ENCODE measurements at places on chromosomes 4 and X.

GRCh38 chr4:114549638-114550037 lies 49.0 kb upstream of the UGT8 start:
- DNase-seq, result no peak

DNA sequence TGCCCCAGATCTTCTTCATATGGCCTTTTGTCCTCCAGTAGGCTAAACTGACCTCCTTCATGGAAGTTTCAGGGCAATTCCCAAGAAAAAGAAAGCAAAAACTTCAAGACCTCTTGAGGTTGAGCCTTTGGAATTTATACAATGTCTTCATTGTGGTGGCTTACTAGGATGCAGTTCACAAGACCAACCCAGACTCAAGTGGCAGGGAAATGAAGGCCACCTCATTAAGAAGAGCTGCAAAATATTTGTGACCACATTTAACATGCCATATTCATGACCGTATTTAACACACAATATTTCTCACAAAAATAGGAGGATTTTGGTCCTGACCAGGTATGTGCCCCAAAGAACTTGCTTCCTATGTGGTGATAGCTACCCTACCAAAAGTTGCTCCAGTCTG lies 605.5 kb upstream of the PITX2 start:
- DNase-seq, result no peak

DNA sequence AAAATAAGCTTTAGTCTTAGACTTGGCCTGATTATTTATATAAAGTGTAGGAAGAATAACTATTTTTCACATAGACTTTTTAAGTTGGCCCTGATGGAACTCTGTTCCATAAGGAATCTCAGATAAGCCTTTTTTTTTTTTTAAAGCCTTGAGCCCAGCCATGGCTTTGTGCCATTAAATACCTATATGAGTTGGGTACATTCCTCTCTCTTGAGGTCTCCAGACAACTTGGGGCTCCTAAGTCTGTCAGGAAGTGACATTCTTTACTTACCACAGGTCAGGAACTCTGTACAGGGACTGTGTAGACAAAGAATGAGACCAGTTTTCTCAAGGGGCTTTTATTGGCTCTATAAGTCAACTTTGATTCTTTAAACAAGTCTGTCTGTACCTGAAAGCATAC lies 27.1 kb upstream of the IGFBP7 start:
- DNase-seq, result no peak

DNA sequence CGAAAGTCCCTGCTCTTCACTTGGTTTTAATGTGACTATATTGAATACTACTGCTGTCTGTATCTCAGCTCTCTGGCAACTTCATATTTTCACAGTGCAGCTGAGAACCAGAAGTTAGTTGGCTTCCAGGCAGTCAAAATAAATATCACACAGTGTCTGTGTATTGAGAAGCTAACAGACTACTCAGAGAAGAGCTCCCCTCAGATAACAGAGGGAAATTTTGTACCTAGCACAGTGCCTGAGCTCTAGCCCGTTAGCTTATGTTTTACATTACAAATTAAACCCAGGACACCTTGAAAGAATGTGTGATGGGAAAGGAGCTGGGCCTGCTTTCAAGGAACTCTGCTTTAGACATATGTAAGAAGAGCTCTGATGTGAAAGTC lies 22.7 kb downstream of the JADE1 start:
- no peak for DNase-seq

GRCh38 chr4:44914748-44915147 lies 188.4 kb upstream of the GNPDA2 start:
- DNase-seq, result no peak

GRCh38 chr4:162849937-162850336 lies 316.8 kb downstream of the NAF1 start:
- no peak for DNase-seq

- no peak for DNase-seq
Measured at GRCh38 chr4:26937139-26937538, 76.5 kb downstream of the STIM2 start.

- no peak for DNase-seq
Measured at GRCh38 chr4:143383005-143383574, 46.4 kb downstream of the GAB1 start.
